Mucosa of descending colon (tissue), 3 donors: ENCODE measurements at places on chromosomes 2 and 18. TPM values are rescaled to one million over a fixed set of nuclear protein-coding genes. Genes with fewer than 3 reads are reported as not detected.

The REG3A gene
- total RNA-seq: not detected

The NEU4 gene
- 71.0 TPM for total RNA-seq

The DLX2 gene
- 0.35 TPM for total RNA-seq

The HNRNPLL gene
- 49.6 TPM for total RNA-seq

DNA sequence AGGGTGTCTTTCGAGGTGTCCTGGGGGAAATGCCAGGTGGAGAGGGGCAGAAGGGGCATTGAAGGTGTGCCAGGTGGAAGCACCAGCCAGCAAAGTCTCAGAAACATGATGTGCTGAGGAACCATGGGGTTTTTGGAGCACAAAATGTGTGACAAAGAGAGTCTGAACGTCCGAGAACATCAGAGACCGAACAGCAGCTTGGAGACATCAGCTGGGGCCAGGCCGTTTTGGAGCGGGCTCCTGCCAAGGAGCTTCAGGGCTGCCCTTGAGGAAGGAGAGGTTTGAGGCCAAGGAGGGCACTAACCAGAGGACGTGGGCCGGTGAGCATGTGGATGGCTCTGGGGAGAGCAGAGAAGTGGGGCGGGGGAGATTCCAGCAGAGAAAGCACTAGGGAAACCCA is 5.3 kb upstream of the MBP start:
- DNase-seq: no peak

GRCh38 chr18:903701-904100 is 970 bp upstream of the ADCYAP1 start:
- no peak for DNase-seq

DNA sequence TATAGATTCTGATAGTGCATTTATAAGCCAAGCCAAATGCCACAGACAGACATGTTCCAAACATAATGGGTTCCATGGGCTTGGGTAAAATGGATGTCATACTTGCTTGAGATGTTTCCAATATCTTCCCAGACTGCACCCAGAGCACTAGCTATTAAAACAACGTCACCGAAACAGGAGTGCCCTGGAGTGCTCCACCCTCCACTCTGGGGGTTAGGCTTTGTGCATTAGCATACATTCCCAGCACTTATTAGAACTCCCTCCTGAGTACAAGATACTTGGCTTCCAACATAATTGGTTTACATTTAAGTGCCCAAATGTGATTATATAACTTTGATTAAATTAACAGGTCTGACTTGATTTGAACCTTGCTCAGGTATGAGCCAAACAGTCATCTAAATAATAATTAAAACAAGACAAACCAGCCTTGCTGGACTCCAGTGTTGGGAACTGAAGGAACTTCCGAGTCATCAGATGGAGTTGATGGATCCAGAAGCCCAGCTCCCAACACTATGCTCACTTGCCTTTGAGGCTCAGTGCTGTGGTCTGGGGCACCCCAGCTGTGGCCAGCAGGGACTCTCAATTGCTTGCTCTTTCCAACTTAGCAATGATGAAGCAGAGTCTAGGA is 60.5 kb upstream of the LGALSL start:
- no peak for DNase-seq

- no peak for DNase-seq
These were observed 143.3 kb downstream of the CYP26B1 start for GRCh38 chr2:72004201-72004915.

GRCh38 chr2:202032846-202033316 is 774 bp upstream of the FZD7 start:
- peak; percentile 72 for DNase-seq

GRCh38 chr2:226760412-226761194 is 39.0 kb downstream of the IRS1 start:
- DNase-seq: no peak

DNA sequence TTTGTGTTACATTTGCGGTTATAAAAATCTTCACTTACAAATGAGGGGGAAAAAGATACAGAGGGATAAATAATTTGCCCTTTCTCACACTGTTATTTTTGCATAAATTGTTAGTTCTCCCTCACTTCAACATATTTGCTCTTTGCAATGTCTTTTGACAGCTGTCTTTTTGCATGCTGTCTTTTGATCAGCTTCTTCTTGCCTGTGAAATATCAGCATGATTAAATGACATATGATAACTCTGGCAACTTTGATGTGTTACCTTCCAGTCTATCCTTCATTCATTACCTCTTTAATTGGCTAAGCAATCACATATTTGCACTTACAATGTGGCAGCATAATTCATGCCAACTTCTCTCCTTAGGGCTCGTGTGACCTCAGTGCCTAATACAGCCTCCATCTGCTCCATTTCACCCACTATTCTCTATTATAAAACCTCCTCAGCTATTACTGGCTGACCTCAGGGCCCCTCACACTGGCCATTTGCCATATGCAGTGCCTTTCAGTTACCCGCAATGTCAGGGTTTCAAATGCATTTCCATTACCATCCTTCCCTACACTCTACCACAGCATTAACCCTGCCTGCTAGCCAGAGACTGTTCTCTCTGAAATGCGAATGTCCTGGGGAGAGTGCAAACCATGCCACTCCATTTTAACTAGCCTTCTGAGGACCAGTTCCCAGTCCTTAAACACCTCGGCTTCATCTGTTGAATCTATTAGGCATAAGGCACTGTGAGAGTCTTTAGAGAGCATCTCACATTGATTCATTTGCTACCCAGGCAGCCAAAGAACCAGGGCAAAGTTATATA is 1056.6 kb upstream of the CHAC2 start:
- DNase-seq: no peak

- no peak for DNase-seq
These were observed 85.1 kb upstream of the RMDN2 start for GRCh38 chr2:37839991-37840390.

DNA sequence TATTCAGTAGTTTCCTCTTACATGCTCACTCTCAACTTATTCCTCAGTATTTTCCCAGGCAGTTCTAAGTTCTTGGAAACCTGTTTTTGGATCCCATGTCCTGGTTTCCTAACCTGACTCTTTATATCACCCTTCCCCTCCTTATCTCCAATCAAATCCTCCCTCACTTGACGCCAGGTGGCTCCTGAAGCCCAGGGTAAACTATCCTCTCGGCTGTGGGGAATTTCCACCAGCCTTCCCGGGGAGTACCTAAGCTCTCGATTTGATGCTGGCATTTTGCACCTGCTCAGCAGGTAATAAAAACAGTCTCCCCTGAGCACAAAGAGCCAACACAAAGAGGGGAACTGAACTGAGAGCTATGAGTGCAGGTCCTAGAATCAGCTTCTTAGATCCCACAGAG is 538.0 kb downstream of the SLC4A3 start:
- DNase-seq: no peak

GRCh38 chr2:53445383-53446070 is 322.1 kb upstream of the CHAC2 start:
- no peak for DNase-seq

DNA sequence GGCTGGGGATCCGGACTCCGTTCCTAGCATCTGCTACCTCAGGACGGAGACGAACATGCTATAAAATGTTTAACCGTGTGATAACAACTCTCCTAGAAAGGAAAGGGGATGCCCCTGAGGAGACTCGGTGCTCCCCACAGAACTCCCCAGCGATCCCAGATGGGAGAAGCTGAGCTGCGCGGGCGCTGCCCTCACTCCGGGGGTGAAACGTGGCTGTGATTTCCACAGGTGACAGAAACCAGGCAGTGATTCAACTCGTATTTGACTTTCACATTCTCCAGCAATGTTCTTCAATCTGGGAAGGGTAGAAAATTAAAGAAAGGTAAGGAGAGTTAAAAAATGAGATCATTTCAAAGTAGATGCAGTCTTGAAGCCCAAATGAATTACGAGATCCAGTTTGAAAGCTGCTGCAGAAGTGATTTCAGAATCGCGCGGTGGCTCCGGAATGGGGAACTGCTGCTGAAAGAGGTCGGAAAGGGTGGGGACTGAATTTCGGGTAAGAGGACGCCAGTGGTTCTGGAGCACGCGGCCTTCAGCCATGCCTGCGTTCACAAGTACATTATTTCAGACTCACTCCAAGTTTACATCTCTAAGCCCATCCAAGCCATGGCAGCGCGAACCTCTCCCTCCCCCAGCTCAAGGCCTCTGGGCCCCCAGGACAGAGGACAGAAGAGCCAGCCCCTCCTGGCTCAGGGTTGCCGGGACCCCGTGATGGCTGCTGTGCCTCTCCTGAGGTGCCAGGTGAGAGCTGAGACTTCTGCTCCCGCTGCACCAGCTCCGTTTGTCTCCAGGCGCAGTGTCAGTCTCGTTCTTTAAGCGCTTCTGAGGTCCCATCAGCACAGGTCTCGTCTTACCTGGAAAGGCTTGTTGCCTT is 39.5 kb downstream of the ADNP2 start:
- peak; percentile 43 for DNase-seq

- DNase-seq: no peak
These were observed 200.7 kb downstream of the DIS3L2 start for GRCh38 chr2:232162187-232162586.

GRCh38 chr2:1704631-1705556 is 39.4 kb downstream of the PXDN start:
- no peak for DNase-seq

DNA sequence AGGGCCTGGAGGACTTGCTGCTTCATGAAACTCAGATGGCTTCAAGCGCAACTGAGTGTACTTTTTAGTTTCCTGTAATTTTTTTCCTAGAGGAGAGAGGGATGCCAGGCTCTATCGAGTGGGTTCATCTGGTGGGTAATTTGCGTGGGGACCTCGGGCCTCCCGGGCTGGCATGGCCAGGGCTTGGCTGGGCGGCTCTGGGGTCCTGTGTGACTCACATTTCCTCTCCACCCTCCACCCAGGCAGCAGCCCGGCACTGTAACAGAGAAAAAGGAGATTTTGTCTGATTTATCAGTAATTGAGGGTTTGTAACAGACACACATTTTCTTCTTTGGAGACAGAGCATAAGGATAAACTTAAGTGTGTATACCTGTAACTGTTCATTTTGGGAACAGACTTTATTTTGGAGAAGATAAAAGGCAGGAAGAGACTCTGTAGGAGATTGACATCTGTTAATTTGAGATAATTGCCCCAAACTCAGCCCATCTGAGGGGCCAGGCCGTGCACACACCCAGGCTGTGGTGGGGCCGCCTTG is 64.3 kb downstream of the NFATC1 start:
- DNase-seq: no peak

GRCh38 chr2:240520130-240520973 is 37.4 kb downstream of the ANKMY1 start:
- DNase-seq: no peak

- no peak for DNase-seq
These were observed 3.5 kb downstream of the DUSP11 start for GRCh38 chr2:73776381-73776780.

GRCh38 chr2:43117521-43118143 is 108.8 kb downstream of the ZFP36L2 start:
- no peak for DNase-seq
